ENCODE measurements at places on chromosomes 1 and 21. TPM values are rescaled to one million over a fixed set of nuclear protein-coding genes. Genes with fewer than 3 reads are reported as not detected.

DNA sequence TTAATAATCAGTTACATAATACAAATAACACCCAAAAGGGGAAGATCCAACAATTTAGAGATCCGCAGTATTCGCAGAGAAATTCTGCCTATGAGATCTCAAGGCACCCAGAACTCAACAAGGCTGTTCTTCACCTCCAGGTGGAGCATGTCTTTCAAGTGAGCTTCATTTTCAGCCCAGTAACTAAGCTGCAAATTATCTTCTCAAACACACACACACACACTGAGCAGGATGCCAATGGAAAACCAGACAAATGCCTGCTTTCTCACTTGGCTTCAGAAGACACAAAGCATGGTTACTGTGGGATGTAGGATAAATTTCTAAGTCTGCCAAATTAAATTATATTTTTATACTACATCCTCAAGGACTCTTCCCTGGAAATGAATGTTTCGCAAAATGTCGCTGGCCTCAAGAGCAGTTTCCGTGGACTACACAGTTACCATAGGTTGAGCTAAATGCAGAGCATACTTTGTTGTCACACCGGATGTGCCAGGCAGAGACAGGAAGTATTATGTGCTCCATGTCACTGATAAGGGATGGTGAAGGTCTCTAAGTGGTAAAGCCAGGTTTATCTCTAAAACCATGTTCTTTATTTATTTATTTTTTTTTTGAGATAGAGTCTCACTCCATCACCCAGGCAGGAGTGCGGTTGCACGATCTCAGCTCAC is 30.3 kb downstream of the UBR4 start:
- no peak for DNase-seq

DNA sequence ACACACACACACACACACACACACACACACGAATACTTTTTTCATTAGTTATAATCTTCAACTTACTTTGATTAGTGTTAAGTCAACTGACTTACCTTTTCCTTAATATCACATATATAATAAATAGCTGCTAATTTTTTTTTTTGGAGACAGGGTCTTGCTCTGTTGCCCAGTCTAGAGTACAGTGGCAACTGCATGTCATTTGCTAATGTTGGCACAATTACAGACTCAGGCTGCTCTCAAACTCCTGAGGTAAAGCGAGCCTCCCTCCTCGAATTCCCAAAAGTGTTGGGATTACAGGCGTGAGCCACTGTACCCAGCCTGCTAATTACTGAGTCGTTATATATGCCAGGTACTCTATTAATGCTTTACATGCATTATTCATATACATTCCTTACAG is 20.8 kb upstream of the TAL1 start:
- no peak for DNase-seq

ZP4 gene
- not detected for polyA plus RNA-seq

SH2D2A gene
- polyA plus RNA-seq, result 3.6 TPM
